ENCODE measurements at places on chromosomes 2 and 18.

- no peak for DNase-seq
Measured at GRCh38 chr2:152336854-152337510, 2.0 kb downstream of the FMNL2 start.

DNA sequence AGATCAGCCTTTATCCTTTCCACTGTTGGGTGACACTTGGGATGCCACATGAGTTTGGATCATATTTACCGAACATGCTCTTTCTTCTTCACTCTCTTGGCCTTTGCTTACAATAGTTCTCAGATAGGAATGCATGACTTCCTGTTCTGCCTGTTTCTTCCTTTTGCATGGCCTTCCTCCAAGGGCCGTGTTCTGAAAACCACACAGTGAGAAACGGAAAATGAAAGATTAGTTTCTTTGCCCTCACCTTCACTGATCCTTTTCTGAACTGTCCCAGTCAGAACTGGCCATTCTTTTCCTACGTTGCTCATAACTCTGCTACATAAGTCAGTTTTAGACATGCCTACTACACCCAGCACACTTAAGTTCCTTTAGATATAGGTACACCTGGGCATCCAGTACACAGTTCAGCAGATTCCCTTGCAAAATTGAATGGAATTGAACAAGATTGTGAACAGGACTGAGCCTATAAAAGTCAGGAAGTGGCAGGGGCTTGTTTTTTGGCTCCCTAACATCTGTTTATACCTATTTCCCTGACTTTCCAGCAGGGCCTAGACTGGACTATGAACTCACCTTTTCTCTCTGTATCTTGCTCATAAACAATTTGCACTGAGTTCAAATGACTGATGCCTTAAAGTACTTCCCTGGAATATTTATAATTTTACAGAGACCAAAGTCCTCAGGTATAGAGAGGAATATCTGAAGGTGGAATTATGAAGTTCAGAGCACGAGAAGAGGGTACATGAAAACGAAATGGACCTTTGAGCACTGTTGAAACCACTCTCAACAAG lies 186.4 kb upstream of the ST6GAL2 start:
- DNase-seq: no peak

DNA sequence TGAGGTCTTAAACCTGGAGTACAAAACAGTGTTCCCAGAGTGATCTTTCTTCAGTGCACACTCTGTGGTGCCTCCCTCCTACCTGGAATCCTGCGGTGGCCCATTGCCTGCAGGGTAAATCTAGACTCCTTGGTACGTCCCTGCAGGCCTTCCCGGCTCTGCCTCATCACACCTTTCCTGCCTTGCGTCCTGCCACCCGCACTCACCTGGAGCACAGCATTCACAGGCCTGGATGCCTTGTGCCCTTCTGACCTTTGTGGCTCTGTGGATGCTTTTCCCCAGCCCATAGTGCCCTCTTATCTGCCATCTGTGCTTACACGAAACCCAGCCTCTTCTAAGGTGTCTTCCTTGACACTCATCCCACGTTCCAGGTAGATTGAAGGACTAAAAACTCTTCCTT lies 62.7 kb downstream of the PRKRA start:
- DNase-seq: no peak

DNA sequence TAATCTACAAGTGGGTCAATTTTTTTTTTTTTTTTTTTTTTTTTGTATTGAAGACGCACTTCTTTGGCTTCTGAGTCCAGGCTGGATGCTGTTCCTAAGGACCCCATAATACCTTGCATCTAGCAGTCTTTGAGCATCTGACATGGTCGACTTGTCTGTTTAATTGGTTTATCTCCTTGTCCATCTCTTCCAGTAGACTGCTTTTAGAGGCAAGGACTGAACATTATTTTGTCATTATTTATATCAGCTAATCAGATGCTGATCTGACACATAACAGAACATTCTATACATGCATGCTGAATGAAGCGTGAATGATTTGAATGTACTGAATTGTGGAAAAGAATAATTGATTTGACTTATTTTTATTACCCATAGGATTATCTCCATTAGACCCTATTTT lies 118.7 kb downstream of the CDH7 start:
- DNase-seq: no peak

GRCh38 chr18:44197832-44198611 lies 482.7 kb upstream of the SETBP1 start:
- DNase-seq: no peak

DNA sequence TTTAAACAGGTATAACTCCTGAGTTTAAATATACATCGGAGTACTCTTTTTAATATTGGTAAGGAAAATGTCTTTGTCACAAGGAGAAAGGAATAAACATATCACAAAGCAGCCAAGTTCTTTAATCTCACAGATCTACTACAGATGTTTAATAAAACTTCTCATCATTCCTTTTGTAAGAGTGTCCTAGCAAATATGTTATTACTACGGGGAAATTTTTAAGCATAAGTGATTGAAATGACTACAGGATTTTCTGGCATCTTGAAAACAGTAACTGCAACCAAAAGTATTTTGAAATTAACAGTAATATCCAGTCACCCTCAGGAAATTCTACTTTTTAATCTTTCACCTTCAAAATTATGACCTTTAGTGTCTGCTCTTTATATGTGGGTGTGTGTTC lies 403.1 kb downstream of the IRS1 start:
- DNase-seq: no peak

- DNase-seq: no peak
Measured at GRCh38 chr18:1663879-1664705, 759.4 kb downstream of the ADCYAP1 start.

DNA sequence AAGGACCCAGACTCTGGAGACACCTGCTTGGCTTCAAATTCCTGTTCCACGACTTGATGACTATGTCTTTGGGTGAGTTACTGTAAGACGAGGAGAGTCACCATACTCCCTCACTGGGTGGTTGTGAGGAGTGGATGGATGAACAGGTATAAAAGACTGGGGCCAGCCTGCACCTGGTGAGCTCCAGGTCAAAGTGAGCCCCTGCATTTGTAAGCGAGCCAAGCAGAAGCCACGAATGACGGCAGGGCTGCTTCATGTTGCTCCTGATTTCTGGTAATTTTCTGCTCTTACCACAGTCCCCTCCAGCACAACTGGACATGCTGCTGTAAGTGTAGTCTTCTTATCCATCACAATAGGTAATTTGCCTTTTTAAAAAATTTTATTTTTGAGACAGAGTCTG lies 86.6 kb downstream of the POLR1A start:
- no peak for DNase-seq

DNA sequence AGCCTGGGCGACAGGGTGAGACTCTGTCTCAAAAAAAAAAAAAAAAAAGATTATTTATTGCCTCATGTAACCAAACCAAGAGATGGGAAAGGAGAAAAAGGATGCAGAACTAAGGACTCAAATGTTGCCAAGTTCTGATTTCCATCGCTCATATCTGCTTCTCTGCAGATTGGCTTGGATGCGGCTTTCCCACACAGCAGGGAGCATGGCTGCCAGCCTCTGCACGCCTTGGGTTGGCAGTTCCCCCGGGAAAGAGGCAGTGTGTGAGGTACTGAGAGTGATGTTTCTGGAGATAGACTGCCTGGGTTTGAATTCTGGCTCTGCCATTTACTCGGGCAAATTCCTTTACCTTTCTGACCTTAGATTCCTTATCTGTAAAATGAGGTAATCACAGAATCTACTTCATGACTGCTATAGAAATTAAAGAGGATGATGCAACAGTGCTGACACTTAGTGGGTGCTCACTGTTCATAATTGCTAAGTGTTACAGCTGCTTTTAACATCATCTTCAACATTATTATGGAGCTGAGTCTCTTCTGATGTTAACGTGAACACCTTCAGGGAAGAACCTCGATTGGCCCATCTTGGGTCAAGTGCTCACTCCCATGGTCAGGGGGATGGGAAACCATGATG lies 68.8 kb downstream of the ACAA2 start:
- DNase-seq: no peak

GRCh38 chr18:35949903-35950627 lies 22.4 kb upstream of the RMP24 start:
- DNase-seq: no peak

Data from stimulated activated CD8-positive, alpha-beta memory T cell treated with anti-CD3 and anti-CD28 coated beads, Interleukin-15, amount 100 ng/mL, for 4 hours (primary cell).